ENCODE measurements at places on chromosomes 2 and 18.
A peak's percentile ranks its signal among the peaks of the same experiment; 100 is the strongest.

- no peak for DNase-seq
These were observed 93.5 kb downstream of the COX7A2L start for GRCh38 chr2:42267530-42267929.

DNA sequence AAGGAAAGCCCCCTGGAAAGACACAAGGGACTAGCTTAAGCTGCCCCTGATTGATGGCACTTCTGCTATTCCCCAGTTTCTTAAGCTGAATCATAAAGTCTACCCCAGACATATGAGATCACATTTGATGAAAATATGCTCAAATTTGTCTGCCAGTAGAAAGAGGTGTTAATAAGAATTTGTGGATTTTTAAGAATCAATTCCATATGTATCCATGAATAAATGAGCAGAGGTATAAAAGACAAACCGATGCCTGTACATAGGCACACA lies 119.9 kb downstream of the CCBE1 start:
- DNase-seq = no peak

DNA sequence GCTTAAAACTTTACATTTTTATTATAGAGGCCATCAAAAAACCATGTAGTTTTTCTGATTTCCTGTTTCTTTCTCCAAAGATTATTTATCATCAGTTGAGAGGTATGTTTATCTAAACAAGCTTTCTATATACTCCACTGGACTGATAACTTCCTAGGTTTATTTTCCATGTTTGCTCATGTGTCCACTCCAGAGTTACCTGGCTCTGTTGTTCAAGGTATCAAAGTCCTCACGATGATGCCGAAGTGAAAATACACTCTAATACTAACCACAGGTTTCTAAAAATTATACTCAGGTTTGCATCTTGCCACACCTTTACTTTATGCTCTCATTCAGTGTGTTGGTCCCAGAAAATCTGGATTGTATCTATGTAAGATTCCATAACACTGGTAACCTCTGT lies 287.9 kb upstream of the GULP1 start:
- no peak for DNase-seq

GRCh38 chr2:235171550-235172031 lies 219.8 kb downstream of the SH3BP4 start:
- no peak for DNase-seq

GRCh38 chr2:184338771-184339170 lies 259.6 kb upstream of the ZNF804A start:
- no peak for DNase-seq

- DNase-seq = no peak
These were observed 13.6 kb downstream of the TMEM185B start for GRCh38 chr2:120209427-120210269.

- no peak for DNase-seq
These were observed 15.8 kb downstream of the DYNAP start for GRCh38 chr18:54606835-54607212.

DNA sequence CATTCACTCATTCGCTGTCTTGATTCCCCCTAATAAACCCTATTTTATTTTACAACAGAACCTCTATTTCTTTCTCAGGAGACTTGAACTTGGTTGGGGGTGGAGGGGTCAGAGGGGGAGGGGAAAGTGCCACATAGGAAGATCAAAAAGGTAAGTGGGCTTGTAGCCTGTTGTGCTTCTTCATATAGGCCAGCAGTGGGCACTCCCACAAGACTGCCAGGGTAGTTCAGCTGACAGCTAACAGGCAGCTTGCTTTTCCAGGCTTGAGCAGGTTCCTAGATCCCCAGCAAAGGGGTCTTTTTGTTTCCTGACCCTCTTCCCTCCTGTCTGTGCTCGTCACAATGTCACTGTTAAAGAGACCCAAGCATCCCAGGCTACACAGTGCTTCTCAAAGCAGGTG lies 829 bp upstream of the KIAA2012 start:
- peak; percentile 43 for DNase-seq

DNA sequence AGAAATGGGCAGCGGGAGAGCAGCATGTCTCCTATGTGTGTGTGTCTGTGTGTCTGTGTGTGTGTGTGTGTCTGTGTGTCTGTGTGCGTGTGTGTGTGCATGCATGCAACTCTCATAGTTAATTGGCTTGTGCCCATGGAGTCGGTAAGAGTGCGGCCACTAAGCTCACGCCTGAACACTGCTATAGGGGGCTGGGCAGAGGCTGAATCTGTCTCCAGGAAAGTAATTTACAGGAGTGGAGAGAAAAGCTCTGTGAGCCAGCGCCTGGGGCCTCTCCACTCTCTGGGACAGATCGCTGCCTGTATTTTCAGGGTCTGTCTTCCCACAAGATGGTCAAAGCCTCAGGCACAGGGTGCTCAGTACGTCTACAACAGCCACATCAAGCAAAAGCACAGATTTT lies 553.4 kb downstream of the TNS1 start:
- peak; percentile 13 for DNase-seq

DNA sequence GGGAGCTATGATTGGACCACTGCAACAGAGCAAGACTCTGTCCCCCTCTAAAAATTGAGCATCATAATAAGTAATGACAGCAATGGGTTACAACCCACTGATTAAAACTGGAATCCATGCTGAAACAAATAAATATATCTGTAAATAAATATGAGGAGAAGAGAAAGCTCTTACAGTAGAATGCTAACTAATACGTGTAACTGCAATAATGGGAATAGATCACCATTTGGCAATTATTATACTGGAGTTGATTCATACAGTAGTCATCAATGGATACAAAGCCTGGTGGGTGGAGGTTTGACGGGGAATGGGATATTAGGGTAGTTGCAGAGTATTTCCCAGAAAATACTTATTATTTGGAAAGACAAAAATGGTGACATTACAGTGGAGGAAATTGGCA lies 6.1 kb upstream of the INO80B start:
- DNase-seq = no peak

DNA sequence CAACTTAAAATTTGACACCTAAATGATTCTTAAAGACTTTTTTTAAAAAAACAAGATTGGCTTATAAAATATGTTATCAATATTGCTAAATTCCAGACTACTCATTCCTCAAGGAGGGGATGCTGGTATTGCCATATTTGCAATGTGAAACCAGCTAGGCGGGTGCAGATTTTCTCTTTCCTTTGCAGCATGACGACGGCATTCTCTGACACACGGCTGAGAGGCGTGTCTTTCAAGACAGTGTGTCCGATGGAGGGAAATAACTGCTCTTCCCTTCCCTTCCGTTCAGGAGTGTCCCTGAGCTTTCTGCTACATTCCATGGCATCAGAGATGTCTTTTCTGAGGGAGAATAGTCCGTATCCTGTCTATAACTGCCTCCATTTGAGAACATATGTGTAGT lies 38.2 kb upstream of the CNGA3 start:
- no peak for DNase-seq

DNA sequence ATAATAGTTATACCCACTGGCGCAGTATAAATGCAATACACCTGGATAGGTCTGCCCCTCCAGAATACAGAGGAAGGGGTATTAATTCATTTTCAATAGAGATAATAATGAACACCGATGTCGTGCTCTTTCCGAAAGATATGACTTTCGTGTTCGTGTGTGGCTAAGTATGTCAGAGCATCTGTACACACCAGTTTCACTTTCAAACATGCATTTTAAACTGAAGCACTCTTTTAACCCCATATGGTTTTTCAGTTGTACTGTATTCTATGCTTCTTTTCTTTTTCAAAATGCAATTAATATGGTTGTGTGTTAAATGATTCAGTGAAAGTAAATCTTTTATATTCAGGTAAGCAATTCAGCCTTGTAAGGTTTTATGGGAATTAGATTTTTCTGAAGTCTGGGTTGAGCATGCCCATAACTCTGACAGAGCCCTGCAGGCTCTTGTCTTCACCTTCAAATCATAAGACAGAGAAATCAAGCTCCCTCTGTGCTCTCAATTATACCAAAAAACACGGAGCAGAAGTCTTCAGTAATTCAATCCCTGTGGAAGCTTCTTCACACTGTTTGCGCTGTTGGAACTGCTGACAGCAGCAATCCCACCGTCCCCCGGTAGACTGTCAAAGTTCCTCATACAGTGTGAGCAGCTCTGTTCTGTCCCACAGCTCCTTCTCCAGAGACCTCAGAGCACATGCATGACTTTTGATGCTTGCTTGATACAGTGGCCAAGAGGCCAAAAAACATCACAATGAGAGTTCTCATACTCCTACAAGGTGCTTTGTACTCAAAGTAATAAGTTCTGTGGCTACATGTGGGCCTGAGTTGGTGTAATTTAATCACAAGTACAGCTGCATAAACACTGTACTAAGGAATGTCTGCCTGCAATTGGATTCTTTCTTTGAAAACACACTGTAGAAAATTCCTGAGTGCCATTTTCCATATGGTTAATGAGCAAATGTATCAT lies 186.8 kb downstream of the ZNF521 start:
- DNase-seq = no peak

- DNase-seq = no peak
These were observed 46.8 kb downstream of the MRPS5 start for GRCh38 chr2:95074663-95075439.

DNA sequence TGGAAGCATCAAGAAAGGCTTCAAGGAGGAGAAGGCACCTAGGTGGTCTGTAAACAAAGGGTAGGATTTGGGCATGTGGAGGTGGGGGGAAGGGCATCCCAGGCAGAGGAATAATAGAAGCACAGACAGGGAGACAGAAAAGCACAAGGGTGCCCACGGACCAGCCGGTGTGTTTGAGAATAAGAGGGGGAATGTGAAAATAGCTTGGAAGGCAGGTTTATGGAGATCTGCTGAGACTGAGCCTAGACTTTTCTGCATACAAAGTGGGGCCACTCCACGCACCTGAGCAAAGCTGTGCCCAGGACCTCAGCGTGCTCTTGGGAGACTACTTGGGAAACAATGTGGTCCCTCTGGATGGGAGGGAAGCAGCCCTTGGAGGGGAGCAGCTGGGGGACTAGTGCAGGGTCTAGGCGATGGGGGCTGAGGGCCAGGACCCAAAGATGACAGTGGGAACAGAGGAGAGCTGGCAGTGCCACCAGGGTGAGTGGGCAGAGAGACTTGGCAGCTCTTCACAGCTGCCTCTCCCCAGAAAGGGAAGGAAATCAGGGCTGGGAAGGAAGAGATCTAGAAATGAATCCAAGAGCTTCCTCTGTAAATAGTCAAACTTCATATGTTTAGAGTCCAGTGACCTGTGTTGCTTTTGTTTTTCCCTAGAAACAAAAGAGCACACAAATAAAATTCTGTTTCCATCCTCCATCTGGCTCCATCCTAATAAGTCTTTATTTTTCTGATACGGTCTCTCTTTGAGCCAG lies 110.7 kb upstream of the SMAD7 start:
- DNase-seq = no peak

GRCh38 chr2:71620116-71620515 lies 166.8 kb downstream of the DYSF start:
- no peak for DNase-seq
